ENCODE measurements at places on chromosomes 3 and 15. TPM values are rescaled to one million over a fixed set of nuclear protein-coding genes. Genes with fewer than 3 reads are reported as not detected.

RASA2 gene
- 7.4 TPM for total RNA-seq

AADACL2 gene
- not detected for total RNA-seq

CCR3 gene
- total RNA-seq, result not detected

HHLA2 gene
- not detected for total RNA-seq

CX3CR1 gene
- total RNA-seq, result not detected

GXYLT2 gene
- 34.8 TPM for total RNA-seq

TUSC7 gene
- total RNA-seq, result not detected

WDR72 gene
- total RNA-seq, result not detected

LRRIQ4 gene
- not detected for total RNA-seq

TMCO5A gene
- total RNA-seq, result not detected

ANKRD34C gene
- not detected for total RNA-seq

STXBP5L gene
- under 0.01 TPM for total RNA-seq

SMAD3 gene
- total RNA-seq, result 35.8 TPM

PLSCR4 gene
- 23.9 TPM for total RNA-seq

SLC28A1 gene
- total RNA-seq, result not detected

EPHA6 gene
- under 0.01 TPM for total RNA-seq

RASGRP1 gene
- total RNA-seq, result 0.37 TPM

SLITRK3 gene
- not detected for total RNA-seq

ARPIN gene
- 9.8 TPM for total RNA-seq

CCR8 gene
- total RNA-seq, result not detected

RBPMS2 gene
- not detected for total RNA-seq

ADGRG7 gene
- not detected for total RNA-seq

CAMKV gene
- total RNA-seq, result not detected

CLDN16 gene
- total RNA-seq, result under 0.01 TPM

KIF7 gene
- total RNA-seq, result 13.1 TPM

SI gene
- total RNA-seq, result not detected

RAP2B gene
- 17.7 TPM for total RNA-seq

MINAR1 gene
- total RNA-seq, result 0.57 TPM

MEX3B gene
- 6.1 TPM for total RNA-seq

GABRG3 gene
- not detected for total RNA-seq

NRG4 gene
- total RNA-seq, result not detected

GRAMD1C gene
- 1.3 TPM for total RNA-seq

STAC gene
- 3.8 TPM for total RNA-seq

ZNF501 gene
- total RNA-seq, result 4.0 TPM

FSIP1 gene
- 1.7 TPM for total RNA-seq

SLC22A13 gene
- total RNA-seq, result 0.28 TPM

USF3 gene
- 4.4 TPM for total RNA-seq

LRRC31 gene
- total RNA-seq, result not detected

RAB6B gene
- total RNA-seq, result 0.37 TPM

PTH1R gene
- total RNA-seq, result 0.28 TPM

ACKR4 gene
- total RNA-seq, result 1.4 TPM

BFSP2 gene
- total RNA-seq, result not detected

BLM gene
- total RNA-seq, result 0.74 TPM

ACKR2 gene
- 0.28 TPM for total RNA-seq

TFDP2 gene
- 19.9 TPM for total RNA-seq

All from smooth muscle cell of bladder (primary cell).